ENCODE measurements at places on chromosomes 7 and 10. TPM values are rescaled to one million over a fixed set of nuclear protein-coding genes. Genes with fewer than 3 reads are reported as not detected.

DNA sequence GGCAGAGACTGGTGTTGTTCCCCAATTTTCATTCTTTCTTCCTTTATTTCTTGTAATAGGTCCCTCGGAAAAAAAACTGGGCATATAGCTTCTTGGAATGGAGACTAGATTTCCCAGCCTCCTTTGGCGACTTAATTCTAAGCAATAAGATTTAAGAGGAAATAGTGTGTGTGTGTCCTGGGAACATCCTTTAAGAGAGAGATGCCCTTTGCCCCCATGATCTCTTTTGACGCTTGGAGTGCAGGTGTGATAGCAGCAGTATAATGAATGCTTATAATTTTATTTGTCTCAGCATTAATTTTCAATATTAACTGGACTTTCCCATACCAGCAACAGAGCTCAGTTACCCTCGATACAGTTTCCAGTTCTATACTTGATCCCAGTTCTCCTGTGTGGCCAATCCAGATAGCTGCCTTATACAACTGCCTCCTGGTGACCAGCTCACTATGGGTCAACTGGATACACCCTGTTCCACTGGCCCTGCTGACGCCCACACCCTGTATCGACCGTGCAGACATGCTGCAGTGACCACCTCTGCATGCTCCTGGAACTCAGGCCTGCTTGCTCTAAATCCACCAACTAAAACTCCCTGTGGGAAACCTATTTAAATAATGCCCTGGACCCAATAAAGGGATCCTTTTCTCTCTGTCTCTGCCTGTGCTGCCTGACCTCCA lies 13.9 kb downstream of the TMEM176A start:
- H3K4me1 ChIP-seq: no peaks in the 10 kb centered on the region
- H3K27me3 ChIP-seq: no peaks in the 10 kb centered on the region
- no peak for DNase-seq
- H3K36me3 ChIP-seq: no peaks in the 10 kb centered on the region
- H3K4me3 ChIP-seq: no peak overlapping the region

PNLIPRP2 gene
- total RNA-seq: 9.9 TPM

DNA sequence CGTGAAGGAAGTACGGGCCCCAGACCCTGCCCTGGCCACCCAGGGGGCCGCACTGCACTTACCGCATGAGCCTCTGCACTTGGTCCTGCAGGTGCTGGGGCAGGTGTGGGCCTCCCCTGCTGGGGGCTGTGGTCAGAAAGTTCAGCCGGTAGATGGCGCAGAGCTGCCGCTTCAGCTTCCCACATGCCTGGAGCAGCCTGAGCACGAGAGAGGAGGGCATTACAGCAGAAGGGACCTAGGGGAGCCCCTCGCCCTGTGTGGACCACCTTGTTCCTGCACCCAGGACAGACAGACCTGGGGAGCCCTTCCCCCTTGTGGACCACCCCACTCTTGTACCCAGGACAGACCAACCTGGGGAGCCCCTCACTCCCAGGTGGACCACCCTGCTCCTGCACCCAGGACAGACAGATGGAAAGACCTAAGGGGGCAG lies 8.7 kb upstream of the PYROXD2 start:
- H3K36me3 ChIP-seq: no peaks in the 10 kb centered on the region
- H3K4me3 ChIP-seq: no peak overlapping the region
- H3K4me1 ChIP-seq: no peaks in the 10 kb centered on the region
- no peak overlapping the region for H3K27ac ChIP-seq

- no peak for DNase-seq
- H3K4me3 ChIP-seq: no peak overlapping the region
- no peaks in the 10 kb centered on the region for H3K27me3 ChIP-seq
- H3K4me1 ChIP-seq: peaks cover 28% of the 10 kb centered on the region
These were observed 25.0 kb downstream of the RGS10 start for GRCh38 chr10:119517235-119518141.

DNA sequence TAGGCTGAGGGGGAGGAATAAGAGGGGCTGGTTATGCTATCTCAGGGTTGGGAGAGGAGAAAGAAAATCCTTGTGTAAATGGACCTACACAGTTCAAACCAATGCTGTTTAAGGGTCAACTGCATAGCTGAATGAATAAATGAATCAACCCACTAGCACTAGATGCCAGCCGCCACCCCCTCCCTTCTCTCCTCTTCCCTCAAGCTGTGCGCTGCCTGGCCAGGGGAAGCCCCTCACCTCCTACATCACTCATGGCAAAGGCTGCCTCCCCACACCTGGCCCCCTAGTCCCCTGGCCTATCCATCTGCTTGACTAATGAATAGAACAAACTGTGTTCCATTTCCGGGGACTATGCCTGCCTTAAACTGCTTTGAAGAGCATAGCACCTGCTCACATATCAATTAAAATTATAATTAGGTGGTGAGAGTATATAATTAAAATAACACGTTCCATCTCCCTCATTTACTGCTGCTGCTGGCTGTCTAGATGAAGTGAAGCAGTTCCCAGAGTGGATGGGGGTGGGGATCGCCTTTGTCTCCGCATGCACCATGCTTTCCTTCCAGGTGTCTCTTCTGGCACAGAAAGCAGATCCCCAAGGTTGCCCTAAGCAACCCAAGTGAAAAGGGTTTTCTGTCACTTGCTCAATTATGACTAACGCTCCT lies 32.6 kb downstream of the GRID1 start:
- no peaks in the 10 kb centered on the region for H3K36me3 ChIP-seq
- no peak overlapping the region for H3K27ac ChIP-seq
- no peak for DNase-seq
- H3K4me1 ChIP-seq: no peaks in the 10 kb centered on the region

ACTA2 gene
- total RNA-seq: 342 TPM

DNA sequence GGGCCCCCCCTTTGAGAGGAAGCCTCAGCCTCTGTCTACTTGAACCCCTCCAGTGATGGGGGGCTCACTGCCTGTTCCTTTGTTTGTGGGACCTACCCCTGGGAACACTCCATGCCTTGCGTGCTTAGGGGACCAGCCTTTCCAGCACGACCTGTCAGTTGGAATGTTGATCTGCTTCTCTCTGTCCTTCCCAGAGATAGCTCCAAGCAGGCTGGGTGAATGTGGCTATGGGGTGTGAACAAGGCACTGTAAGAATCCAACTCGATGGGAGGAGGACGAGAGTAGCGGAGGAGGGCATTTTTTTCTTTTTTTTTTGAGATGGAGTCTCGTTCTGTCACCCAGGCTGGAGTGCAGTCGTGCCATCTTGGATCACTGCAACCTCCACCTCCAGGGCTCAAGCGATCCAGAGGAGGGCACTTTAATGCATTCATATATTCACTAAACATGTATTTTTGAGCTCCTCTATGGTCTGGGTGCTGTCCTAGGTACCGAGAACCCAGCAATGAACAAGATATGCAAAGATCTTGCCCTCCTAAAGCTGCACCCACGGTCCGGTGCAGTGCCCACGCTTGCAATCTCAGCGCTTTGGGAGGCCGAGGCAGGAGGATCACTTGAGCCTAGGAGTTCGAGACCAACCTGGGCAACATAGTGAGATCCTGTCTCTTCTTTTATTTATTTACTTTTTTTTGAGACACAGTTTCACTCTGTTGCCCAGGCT lies 8.5 kb downstream of the CLIP2 start:
- DNase-seq: no peak
- H3K4me1 ChIP-seq: peaks cover 7% of the 10 kb centered on the region
- no peak overlapping the region for H3K27ac ChIP-seq
- H3K4me3 ChIP-seq: no peak overlapping the region
- no peaks in the 10 kb centered on the region for H3K27me3 ChIP-seq

ADRB1 gene
- total RNA-seq: 8.0 TPM

HKDC1 gene
- 207 TPM for total RNA-seq

DNA sequence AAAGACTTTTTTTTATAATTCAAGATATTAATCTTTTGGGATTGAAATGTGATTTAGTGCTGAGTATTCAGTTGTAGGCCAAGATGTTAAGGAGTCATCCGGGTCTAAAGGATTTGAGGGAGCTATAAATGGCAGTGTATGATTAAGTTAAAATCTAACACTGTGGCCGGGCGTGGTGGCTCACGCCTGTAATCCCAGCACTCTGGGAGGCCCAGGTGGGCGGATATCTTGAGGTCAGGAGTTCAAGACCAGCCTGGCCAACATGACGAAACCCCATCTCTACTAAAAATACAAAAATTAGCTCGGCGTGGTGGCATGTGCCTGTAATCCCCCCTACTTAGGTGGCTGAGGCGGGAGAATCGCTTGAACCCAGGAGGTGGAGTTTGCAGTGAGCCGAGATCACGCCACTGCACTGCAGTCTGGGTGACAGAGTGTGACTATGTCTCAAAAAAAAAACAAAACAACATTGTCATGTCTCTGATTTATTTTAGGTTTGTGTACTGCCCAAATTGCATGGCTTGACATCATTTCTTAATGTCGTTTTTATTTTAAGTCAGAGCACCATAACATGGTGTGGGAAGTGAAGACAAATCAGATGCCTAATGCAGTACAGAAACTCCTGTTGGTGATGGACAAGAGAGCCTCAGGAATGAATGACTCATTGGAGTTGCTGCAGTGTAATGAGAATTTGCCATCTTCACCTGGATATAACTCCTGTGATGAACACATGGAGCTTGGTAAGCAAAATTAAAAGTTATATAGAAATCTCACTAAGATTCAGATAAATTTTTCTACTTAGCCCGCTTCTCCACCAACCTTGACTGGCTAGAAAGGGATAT lies 10.7 kb downstream of the HBP1 start:
- H3K27ac ChIP-seq: no peak overlapping the region
- no peaks in the 10 kb centered on the region for H3K36me3 ChIP-seq
- H3K4me1 ChIP-seq: no peaks in the 10 kb centered on the region
- H3K4me3 ChIP-seq: no peak overlapping the region
- no peak for DNase-seq

- no peaks in the 10 kb centered on the region for H3K4me1 ChIP-seq
- H3K4me3 ChIP-seq: no peak overlapping the region
- H3K36me3 ChIP-seq: no peaks in the 10 kb centered on the region
- no peak overlapping the region for H3K27ac ChIP-seq
- no peak for DNase-seq
These were observed 16.0 kb upstream of the C1GALT1 start for GRCh38 chr7:7166318-7166717.

GRCh38 chr10:91006752-91007346 lies 86.0 kb upstream of the ANKRD1 start:
- no peaks in the 10 kb centered on the region for H3K4me1 ChIP-seq
- no peak overlapping the region for H3K4me3 ChIP-seq
- no peaks in the 10 kb centered on the region for H3K27me3 ChIP-seq

DNA sequence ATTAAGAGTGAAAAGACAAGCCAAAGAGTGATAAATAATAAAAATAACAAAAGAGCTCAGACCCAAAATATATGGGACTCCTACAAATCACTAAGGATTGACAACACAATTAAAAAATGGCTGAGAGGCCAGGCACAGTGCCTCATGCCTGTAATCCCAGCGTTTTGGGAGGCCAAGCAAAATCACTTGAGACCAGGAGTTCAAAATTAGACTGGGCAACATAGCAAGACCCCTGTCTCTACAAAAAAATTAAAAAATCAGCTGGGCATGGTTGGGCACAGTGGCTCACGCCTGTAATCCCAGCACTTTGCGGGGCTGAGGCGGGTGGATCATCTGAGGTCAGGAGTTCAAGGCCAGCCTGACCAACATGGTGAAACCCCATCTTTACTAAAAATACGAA lies 137.3 kb downstream of the IDE start:
- DNase-seq: no peak
- no peak overlapping the region for H3K4me3 ChIP-seq
- H3K27me3 ChIP-seq: no peaks in the 10 kb centered on the region

HTR5A gene
- not detected for total RNA-seq

DNA sequence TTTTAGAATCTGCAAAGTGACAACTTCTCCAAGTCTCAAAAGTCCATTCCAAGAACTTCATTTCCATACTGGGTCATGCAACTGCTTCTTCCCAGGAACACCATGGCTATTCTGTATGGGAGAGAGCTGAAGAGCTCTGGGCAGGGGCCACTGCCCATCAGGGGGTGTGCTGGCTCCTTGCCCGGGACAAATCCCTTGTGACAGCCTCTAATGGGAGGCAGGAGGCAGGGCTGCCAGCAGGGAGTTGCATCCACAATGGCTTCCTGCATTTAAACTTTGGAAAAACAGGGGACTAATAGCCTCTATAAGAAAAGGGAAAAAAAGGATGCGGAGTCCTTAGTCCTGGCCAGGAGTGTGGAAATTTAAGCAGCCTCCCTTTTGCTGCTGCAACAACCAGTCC lies 18.4 kb upstream of the FRMD4A start:
- no peaks in the 10 kb centered on the region for H3K27me3 ChIP-seq
- H3K36me3 ChIP-seq: no peaks in the 10 kb centered on the region
- DNase-seq: no peak
- no peak overlapping the region for H3K27ac ChIP-seq
- H3K4me1 ChIP-seq: no peaks in the 10 kb centered on the region

- H3K4me1 ChIP-seq: peaks cover 5% of the 10 kb centered on the region
- DNase-seq: no peak
- no peaks in the 10 kb centered on the region for H3K27me3 ChIP-seq
- no peak overlapping the region for H3K27ac ChIP-seq
- no peak overlapping the region for H3K4me3 ChIP-seq
These were observed 282.3 kb downstream of the TFEC start for GRCh38 chr7:115748123-115748738.
